Suppressor macrophage treated with lipopolysaccharide for 4 hours (primary cell): ENCODE measurements at places on chromosomes 13 and 19.

DNA sequence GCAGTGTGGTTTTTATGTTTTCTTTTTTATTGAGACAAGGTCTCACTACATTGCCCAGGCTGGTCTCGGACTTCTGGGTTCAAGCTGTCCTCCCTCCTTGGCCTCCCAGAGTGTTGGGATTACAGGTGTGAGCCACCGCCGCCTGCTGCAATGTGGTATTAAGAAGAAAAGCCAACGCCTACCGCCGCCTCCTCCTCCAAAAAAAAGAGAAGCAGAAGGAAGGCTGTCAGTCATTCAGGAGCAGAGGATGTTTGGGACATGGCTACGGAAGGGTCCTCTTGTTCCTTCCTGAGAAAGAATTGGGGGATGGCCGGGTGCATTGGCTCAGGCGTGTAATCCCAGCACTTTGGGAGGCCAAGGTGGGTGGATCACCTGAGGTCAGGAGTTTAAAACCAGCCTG, 1.2 kb downstream of the PPP1R37 start:
- DNase-seq, result no peak

DNA sequence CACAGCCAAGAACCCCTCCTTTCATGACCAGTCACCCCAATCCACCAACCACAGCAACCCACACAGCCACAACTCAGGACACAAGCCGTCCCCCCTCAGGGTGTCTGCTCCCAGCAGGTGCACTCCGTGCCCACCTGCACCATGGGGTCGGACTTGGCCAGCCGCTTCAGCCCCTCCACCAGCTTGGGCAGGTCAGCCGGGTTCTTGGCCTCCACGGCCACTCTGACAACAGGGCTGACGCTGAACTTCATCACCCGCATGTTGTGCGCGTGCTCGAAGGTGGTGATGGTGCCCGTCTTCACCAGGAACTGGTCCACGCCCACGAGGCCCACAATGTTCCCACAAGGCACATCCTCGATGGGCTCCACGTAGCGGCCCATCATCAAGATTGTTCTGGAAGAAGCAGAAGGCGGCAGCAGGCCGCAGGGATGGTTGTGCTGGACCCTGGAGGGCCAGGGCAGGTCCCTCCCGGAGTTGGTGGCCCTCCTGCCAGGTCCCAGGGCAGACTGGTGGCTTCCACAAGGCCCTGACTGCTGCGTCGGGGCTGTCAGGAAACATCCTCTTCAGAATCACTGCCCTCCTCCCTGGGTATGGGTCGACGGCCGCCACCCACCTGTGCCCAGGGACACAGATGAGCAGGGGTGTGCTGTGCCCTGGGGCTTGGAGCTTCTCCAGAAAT, 5.5 kb downstream of the EEF2 start:
- no peak for DNase-seq

- DNase-seq, result no peak
These were observed 1332.0 kb upstream of the PCDH20 start for GRCh38 chr13:62747629-62748028.

- DNase-seq, result peak; percentile 62
These were observed 20.7 kb downstream of the CEBPG start for GRCh38 chr19:33394006-33394722.

- DNase-seq, result peak; percentile 11
These were observed at the start of gene GPR12 for GRCh38 chr13:26759907-26760831. GPR12 (minus strand) TSS chr13:26760786; CDS start chr13:26759827, 959 bp downstream.

GRCh38 chr13:84951128-84951527, 848.1 kb downstream of the SLITRK6 start:
- no peak for DNase-seq

- no peak for DNase-seq
These were observed 1.0 kb downstream of the CDC16 start for GRCh38 chr13:114235697-114236096.

DNA sequence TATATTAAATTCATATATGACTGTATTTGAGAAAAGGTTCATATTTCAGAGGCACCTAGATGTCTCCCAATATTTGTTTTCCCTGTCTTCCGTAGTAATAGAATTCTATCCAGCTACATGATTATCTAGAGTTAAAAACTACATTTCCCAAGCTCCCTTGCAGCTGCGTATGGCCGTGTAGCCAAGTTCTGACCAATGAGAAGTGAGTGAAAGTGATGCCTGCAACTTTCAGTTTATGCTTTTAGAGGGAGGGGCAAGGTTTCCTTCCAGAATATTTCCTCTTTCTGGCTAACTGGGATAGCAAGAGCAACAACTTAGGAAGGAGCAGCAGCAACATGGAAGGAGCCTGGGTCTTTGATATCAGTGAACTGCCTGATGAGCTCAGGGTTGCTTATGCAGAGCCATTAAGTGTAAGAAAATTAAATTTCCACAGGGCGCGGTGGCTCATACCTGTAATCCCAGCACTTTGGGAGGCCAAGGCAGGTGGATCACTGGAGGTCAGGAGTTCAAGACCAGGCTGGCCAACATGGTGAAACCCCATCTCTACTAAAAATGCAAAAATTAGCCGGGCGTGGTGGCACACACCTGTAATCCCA, 23.2 kb upstream of the CYP2A13 start:
- DNase-seq, result peak; percentile 27

DNA sequence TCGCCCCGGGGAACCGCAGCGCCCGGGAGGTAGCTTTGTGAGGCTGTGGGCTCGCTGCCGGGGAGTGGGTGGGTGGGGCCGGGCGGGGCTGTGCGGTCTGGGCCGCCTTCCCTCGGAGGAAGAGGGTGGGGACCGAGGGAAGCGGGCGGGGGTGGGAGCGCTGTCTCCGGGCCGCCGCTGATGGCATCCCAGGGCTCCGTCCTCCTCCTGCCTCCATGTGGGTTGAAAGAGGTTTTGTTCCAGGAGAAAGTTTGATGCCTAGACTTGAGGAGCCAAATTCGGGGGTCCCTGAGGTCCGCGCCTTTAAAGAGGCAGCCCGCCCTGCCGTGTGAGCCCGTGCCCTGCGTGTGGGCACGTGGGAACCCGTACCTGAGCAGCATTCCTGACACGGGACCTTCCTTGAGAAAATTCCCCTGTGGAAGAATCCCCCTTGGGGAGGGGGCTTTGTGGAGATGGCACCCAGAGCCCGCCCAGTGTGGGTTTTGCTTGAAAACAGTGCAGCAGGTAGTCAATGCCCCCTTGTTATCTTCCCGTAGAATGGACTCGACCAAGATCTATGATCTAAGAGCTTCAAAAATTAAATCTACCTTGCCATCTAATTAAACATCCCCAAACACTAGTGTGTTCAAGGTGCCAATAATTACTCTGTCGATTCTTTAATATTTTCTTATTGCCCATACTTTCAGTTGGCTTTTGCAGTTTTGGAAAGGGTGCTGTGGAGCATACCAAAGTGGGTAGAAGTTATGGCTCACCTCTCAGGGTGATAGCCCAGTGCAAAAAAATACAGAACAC, 107.8 kb downstream of the RXFP2 start:
- peak; percentile 18 for DNase-seq

GRCh38 chr19:41031916-41032315, 40.8 kb downstream of the CYP2B6 start:
- no peak for DNase-seq
